ENCODE measurements at places on chromosomes 16 and 17. TPM values are rescaled to one million over a fixed set of nuclear protein-coding genes. Genes with fewer than 3 reads are reported as not detected.

Gene KRT31
- total RNA-seq, result not detected

Gene EVPL
- 0.16 TPM for total RNA-seq

Gene MPP2
- total RNA-seq, result 0.86 TPM

Gene DHRS11
- total RNA-seq, result 3.4 TPM

Gene CCL4
- total RNA-seq, result 8.0 TPM

Gene MT3
- total RNA-seq, result 3.4 TPM

Gene APRT
- total RNA-seq, result 183 TPM

Gene SLX4
- total RNA-seq, result 13.9 TPM

Gene MTHFSD
- total RNA-seq, result 25.7 TPM

Gene MYL11
- not detected for total RNA-seq

Gene TM4SF5
- not detected for total RNA-seq

Gene WFIKKN2
- total RNA-seq, result not detected

Gene CHMP1A
- total RNA-seq, result 98.8 TPM

Gene CSNK2A2
- total RNA-seq, result 70.0 TPM

Gene KRTAP9-8
- not detected for total RNA-seq

Measured in T-helper 2 cell treated with Interferon-gamma antibody and Interleukin-4, amounts not matched to agents 100 ng/mL and 5 ng/mL, for 36 hours (primary cell).